ENCODE measurements at places on chromosomes 11 and 22.

DNA sequence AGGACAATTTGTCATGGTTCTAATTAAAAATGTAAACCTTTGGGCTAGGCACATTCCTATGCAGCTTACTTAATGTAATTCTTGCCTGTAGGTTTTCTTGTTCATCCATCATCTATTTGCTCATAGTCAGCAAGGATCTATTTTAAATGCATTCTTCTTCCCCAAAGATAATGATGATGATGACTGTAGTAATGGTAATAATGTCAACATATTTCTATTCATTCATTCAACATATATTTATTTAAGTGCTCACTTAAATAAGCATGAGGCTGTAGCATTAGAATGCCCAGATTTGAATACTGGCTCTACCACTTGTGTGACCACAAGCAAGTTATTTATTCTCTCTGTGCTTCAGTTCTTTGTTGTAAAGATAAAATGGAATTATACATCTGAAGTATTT is 169.6 kb upstream of the SYN3 start:
- ATAC-seq = no peak

- ATAC-seq = no peak
Observed at GRCh38 chr11:104668797-104669463, 229.3 kb downstream of the CASP12 start.

- no peak for ATAC-seq
Observed at GRCh38 chr11:60100516-60100915, 12.1 kb downstream of the MS4A2 start.

GRCh38 chr11:83971063-83971462 is 684.9 kb upstream of the CCDC90B start:
- peak; percentile 98 for ATAC-seq

- ATAC-seq = no peak
Observed at GRCh38 chr11:35035894-35036408, 103.0 kb upstream of the CD44 start.

DNA sequence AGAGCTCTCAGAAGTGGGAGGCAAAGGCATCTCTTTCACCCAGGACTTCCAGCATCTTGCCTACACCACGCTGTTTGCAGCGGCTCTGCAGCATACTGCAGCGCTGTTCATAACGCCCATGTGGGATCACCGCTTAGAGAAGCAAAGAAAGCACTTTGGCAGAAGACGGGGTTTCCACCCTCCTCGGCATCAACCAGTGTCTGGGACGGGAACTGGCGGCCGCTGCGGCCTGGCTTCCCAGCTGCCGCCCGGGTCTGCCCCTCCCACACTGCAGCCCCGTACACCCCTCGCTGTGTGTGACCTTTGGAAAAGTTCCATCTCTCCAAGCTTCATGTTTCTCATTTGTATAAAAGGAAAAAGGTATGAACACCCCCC is 545 bp upstream of the TIRAP start:
- peak; percentile 59 for ATAC-seq

All from motor neuron (in vitro differentiated cells).